ENCODE measurements at places on chromosomes 12 and 14. TPM values are rescaled to one million over a fixed set of nuclear protein-coding genes. Genes with fewer than 3 reads are reported as not detected.

DNA sequence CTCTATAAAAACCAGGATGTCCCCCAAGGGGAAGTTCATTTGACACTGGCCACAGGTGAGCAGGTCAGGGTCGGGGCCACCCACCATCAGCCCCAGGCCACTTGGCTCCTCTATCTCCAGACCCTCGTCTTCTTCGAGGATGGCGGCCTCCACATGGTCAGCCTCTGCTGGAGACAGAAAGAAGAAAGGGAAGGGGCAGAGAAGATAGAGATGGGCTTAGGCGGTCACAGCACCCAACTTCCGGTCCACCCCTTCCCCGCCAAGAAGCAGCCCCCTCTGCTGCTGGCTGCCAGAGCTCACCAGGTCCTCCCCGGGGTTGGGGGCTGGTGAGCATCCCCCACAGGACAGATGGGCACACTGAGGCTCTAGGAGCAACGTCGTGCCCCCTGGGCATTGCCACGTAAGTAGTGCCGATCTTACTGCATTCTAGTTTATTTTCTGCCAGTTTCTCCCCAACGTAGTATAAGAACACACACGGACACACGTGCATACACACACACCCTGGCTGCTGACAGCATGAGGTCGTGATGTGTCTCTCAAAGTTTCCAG is 14.2 kb downstream of the BCL11B start:
- no peak for DNase-seq

DNA sequence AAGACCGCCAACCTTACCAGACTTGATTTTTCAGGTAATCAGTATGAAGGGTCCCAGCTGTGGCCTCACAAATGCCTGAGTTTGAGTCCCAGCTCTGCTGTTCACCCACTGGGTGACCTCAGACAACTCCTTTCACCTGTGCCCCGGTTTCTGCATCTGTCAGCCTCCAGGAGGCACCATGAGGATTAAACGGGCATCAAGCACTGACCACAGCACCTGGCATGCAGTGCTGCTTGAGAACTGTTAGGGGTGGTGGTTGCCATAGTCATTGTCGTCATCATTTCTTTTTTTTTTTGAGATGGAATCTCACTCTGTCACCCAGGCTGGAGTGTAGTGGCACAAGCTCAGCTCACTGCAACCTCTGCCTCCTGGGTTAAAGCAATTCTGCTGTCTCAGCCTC is 57.9 kb downstream of the PHETA1 start:
- DNase-seq, result no peak

DNA sequence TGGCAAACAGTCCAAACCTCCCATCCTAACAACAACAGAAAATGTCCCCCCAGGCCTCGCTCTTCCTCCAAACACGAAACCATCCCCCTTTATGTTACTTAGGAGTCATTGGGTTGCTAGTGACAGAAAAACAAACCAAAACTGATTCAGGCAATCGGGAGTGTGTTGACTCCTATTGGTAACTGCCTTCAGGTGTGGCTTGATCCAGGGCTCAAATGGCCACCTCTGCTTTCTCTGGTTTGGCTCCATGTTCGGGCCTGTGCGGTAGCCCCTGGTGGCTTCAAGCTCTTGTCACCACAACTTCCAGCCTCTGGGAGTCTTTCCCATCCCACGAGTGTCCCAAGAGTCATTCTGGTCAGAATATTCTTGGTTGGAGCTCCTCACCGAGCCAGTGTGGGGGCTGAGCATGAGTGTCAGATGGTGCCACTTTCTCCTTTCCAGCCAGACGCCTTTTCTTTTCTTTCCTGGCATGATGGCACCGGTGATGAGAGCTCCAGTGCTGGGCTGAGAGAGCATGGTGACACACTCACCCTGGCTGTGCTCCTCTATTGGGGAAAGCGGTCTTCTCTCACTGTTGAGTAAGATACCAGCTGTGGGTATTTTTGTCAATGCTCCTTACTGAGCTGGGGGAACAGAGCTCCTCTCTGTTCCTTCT is 38.6 kb downstream of the NOC4L start:
- no peak for DNase-seq

GRCh38 chr14:80620434-80620833 is 321.1 kb downstream of the CEP128 start:
- DNase-seq, result no peak

DNA sequence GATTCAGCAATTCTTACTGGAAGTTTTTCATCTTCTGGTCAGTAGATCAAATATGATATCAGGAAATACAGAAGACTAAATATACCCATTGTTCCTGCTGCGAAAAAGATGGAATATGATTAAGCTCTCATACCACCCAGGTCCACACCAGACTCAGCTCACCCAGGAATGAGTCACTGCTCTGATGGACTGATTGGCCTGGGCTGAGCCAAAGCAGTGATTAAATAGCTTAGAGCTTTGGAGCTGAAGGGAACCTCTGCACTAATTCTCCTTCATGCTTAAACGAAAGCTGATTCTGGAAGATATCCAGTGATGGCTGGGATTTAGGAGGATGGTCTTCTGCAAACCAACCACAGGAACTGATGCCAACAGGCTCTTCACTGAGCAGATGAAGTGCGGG is 62.0 kb upstream of the SYT1 start:
- no peak for DNase-seq

The HOXC10 gene
- polyA plus RNA-seq, result not detected

The PTPRB gene
- polyA plus RNA-seq, result 1.6 TPM

The PPTC7 gene
- polyA plus RNA-seq, result 18.6 TPM

The CCDC177 gene
- not detected for polyA plus RNA-seq
